ENCODE measurements at places on chromosomes 1 and 21.

GRCh38 chr1:37020653-37021277, 13.6 kb downstream of the GRIK3 start:
- DNase-seq: no peak

- DNase-seq: no peak
These were observed 69.2 kb downstream of the NME7 start for GRCh38 chr1:169298441-169298840.

DNA sequence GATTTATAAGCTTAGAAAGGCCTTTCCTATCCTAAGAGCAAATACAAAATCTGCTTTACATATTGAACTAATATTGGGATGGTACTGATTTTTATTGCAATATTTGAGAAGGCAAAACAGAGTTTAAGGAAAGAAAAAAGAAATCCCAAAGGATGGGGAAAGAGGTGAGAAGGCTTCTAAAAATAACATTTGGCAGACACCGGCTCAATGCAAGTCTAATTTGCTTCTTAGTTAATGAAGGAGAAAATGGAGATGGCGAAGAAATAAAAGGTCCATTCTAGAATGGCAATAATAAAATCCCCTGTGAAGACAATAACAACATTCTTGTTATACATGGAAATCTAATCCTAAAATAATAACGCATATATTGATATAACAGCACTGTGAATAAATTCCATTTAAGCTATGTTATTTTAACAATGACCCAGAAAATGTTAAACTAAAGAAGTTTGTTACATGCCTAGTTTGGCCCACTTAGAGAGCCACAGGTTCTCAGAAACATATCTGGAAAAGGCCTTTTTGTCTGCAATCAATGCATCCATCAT, 117.7 kb downstream of the HLCS start:
- DNase-seq: no peak

DNA sequence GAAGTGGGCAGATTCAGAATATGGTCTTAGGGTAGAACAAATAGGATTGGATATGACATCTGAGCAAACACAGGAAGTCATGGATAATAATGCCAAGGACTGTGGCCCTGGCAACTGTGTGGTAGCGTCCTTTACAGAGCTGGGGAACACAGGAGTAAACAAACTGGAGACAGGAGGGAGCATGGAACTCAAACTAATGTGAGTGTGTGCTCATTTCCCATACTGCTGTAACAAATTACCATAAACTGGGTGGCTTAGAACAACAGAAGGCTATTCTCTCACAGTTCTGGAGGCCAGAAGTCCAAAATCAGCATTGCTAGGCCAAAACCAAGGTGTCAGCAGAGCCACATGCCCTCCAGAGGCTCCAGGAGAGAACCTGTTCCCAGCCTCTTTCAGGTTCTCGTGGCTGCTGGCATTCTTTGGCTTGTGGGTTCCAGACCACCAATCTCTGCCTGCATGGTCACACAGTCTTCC, 106.4 kb downstream of the TGFBR3 start:
- DNase-seq: no peak

- DNase-seq: no peak
These were observed 7.5 kb upstream of the RNF223 start for GRCh38 chr1:1081311-1082238.

DNA sequence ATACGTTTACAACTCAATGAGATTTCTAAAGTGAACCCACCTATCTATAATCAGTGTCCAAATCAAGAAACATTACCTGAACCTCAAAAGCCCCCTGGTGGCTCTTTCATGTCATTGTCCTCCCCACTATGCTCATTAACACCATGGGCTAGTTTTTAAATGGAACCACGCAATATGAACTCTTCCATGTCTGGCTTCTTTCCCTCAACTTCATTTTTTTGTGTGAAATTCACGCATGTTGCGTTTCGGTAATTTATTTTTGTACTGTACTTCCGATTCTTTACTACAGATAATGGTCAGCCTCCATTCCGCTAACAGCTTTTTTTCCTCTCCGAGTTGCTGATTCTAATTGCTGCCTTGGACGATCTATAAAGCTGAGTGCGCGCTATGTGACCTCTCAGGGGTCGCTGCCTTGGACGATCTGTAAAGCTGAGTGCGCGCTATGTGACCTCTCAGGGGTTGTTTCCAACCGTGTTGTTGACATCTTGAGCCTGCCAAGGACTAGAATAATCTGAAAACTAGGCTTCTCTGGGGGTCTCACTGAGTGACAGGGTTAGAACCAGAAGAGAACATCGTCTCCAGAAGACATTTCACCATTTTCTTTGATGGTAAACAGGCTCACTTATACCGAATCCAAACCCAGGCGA, 1.1 kb upstream of the CACYBP start:
- DNase-seq: peak; percentile 80

GRCh38 chr1:116486424-116486823, 84.4 kb downstream of the CD58 start:
- DNase-seq: no peak

GRCh38 chr1:55311979-55312378, 96.8 kb upstream of the USP24 start:
- DNase-seq: no peak

- no peak for DNase-seq
These were observed 64.3 kb upstream of the EPS8L3 start for GRCh38 chr1:109827986-109828385.

- DNase-seq: no peak
These were observed 8.0 kb downstream of the S100A9 start for GRCh38 chr1:153365696-153366095.

- no peak for DNase-seq
These were observed 63.3 kb upstream of the LRRC8D start for GRCh38 chr1:89757532-89757931.

DNA sequence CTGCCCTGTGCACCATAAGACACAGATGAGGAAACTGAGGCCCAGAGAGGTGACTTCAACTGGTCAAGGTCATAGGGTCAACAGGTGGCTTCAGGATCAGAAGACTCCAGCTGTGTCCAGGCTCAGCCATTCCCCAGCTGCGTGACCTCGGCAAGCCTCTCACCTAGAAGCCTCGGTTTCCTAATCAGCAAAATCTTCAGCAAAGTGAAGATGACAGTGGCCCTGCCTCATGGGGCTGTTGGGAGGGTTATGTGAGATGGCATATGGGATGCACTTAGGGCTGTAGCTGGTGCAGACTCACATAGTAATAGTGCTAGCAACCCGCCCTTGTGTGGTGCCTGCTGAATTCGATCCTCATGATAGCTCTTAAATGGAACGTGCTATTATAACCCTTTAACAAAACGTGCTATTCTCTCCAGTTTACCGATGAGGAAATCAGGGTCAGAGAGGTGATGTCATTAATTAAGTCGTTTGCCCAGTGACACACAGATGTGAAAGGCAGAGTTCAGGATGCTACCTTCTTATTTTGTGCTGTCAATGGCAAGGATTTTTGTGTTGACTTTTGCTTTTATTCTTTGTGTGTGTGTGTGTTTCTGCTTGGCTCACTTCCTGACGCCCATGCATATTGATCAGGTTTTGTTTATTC, 472.9 kb downstream of the MATN1 start:
- no peak for DNase-seq

DNA sequence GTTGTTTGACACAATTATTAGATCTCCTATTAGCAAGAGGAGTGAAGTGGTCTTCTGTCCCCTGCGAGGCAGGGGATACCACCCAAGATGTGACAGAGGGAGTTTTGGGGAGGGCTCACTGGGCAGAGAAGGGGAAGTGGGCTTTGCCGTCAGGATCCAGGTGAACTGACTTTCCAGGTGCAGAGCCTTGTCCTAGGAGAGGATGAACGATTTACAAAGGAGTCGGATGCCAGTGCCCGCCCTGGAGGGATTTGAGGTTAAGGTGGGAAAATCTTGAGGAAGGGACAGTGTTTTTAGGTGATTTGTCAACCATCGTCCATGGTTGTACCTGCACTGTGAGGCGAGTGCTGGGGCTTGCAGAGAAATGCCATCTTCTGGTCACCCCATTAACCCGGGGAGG, 201.0 kb downstream of the CAMTA1 start:
- no peak for DNase-seq

DNA sequence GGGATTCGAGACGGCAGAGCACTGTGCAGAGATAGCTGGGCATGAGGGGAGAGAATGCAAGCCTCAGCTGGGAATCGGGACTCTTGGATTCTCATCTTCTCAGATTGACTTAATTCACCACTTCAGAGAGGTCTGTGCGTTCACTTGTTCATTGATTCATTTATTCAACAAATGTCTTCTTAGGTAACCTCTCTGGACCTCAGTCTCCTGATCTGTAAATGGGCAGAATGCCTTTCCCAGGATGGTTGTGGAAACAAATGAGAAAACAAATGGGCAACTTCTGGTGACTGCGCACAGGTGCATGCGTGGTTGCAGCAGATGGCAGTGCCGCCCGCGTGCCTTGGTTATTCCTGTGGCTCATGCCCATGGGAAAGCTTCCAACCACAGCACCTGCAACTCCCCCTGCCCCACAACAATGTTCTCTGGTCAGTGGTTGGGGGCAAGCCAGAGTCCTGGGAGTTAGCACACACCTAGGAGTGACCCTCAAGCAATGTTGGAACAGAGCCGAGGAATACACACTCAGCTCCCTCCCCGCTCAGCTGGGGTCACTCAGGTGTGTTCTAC, 110.1 kb upstream of the RUNX3 start:
- no peak for DNase-seq

DNA sequence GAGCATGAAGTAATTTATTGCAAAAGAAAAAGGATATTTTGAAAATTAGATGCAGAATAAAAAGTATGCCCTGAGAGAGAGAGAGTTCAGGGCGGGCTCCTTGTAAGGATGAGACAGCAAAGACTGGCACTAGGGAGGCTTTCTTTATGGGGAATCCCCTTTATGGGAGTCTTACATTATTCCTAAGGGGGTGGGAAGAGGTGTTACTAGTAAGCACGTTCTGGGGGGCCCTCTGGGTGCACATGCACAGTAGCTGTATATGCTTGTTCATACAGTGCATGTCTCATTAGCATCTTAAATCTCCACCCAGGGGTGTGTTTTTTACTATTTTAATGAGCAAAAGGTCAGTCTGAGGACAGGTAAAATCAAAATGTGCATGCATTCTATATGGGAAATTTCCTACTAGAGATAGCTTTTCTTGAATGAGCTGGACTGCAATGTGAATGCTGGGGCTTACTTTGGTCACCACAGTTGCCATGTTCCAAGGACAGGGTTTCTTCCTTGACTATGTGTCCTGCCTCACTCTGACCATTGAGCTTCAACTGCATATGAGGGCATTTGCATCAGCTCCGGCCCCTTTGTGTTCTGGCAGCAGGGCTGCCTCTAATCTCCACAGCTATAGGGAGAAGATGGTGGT, 614.1 kb downstream of the NUF2 start:
- DNase-seq: no peak

GRCh38 chr1:157961805-157962762, 31.4 kb upstream of the KIRREL1 start:
- DNase-seq: no peak

- DNase-seq: no peak
These were observed 79.7 kb upstream of the GADD45A start for GRCh38 chr1:67605209-67605780.

GRCh38 chr1:96482616-96483015, 239.0 kb upstream of the PTBP2 start:
- DNase-seq: no peak

GRCh38 chr1:97063532-97063931, 341.9 kb downstream of the PTBP2 start:
- no peak for DNase-seq

GRCh38 chr1:2583871-2584351, 2.7 kb upstream of the PRXL2B start:
- no peak for DNase-seq

GRCh38 chr21:45615145-45615711, 28.3 kb upstream of the PCBP3 start:
- no peak for DNase-seq

- DNase-seq: peak; percentile 80
These were observed at the start of gene CTTNBP2NL for GRCh38 chr1:112395821-112396652. TSS of gene CTTNBP2NL (plus strand) at chr1:112396214. CDS start at chr1:112416166, 19,952 bp downstream.

DNA sequence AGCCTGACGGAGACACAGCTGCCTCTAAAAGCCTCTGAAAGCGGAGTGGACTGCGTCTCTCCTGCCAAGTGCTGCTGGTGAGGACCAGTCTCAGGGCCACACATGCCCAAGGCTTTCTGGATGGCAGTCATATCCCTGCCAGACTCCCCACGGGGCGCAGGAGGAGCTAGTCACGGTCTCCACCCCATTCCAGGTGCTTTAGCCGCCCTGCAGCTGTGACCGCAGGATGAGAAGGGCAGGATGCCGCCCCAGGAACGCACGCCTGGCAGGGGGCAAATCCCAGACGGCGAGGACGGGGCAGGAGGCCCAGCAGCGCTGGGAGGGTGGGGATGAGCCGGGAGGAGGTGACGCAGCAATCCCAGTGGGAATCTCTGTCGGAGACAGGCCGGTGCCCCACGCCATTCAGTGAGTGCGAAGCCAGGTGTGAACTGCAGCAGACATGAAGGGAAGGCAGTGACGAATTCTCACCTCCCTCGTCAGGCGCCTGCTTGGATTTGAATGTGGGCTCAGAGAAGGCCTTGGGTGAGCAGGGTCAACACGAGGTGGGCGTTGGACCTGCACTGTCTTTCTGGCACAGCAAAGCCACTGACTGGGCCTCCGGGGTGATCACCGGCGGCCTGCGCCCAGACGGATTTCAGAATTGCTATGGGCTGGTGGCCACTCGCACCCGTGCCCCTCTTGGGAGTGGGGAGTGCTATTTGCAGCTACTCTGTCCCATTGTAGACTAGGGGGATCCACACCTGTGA, 38.5 kb upstream of the SLC19A1 start:
- DNase-seq: no peak

DNA sequence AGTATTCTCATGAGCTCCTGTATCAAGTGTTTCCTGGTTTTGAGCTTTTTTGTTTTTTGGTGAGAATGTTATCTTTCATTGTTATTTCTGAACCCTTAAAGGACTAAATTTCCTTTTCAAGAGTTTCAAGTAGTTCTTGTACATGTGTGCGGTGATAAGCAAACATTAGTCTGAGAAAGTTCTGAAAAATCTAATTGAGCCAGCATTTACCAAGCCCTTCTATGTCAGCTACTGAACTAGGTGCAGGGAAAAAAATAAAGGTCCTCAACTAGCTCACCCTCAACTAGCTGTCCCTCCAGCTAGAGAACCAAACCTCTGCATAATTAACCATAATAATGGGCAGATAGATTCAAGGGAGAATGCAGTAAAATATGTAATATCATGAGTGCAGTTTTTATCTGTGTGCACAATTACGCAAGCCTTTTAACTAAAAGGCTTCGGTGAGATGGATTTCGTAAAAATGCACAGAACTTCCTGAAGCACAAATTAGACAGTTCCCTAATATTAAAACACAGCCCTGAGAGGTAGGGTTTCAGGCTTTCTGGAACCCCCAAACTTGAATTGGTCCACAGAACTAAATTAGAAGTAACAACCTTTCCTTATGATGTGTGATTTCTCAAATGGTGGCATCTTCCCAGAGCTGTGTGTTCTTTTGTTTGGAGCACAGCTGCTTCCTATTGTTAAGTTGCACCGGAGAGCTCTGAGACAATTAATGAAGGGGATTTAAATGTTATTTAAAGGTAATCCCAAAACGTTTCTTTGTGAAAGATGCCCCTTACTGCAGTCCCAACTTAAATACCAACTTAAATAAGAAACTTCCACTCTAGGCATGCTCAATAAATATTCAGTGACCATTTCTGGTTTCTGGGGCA, 165.8 kb downstream of the NFIA start:
- DNase-seq: no peak

All from hematopoietic multipotent progenitor cell treated with erythropoietin and hydrocortisone succinate and interleukin-3 and kit ligand, for 15 days (in vitro differentiated cells).